ENCODE measurements at places on chromosomes 4 and X.
A peak's percentile ranks its signal among the peaks of the same experiment; 100 is the strongest.

GRCh38 chr4:128574706-128575105, 234.8 kb upstream of the JADE1 start:
- peak; percentile 59 for DNase-seq

- DNase-seq = no peak
These were observed 32.2 kb downstream of the TBC1D14 start for GRCh38 chr4:6941796-6942195.

DNA sequence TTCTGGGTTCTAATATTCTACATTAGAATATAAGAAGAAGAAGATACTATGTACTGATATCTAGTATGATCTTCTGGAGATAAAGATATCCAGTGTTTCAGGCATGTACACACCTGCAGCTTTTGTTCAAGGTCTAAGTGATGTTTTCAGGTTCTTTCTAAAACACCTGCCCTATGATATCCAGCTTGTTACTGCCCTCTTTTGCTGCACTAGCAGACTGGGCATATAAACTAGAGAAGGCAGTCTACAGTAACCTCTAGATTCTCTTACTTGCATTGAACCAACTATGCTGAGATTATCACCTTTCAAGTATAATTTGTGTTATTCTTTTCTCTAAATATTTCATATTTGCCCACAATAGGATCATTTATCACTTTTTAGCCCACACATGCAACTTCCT, 1.9 kb upstream of the FRYL start:
- DNase-seq = no peak

DNA sequence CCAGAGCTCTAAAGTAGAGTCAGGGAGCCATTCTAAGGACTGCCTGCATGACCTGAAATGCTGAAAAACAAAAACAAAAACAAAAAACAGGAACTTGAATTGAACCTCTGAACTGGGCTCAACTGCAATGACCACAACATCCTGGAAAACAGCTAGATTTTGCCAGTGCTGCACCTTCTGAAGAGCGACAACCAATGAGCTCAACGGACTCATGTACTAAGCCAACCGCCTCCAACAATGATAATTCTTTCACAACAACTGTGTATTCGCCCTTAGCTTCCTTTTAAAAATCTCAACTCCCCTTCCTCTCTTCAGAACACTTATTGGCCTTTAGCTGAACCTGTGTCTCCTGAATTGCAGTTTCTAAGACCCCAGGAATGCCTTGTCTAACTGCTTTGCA, 69.8 kb downstream of the HAUS3 start:
- no peak for DNase-seq

DNA sequence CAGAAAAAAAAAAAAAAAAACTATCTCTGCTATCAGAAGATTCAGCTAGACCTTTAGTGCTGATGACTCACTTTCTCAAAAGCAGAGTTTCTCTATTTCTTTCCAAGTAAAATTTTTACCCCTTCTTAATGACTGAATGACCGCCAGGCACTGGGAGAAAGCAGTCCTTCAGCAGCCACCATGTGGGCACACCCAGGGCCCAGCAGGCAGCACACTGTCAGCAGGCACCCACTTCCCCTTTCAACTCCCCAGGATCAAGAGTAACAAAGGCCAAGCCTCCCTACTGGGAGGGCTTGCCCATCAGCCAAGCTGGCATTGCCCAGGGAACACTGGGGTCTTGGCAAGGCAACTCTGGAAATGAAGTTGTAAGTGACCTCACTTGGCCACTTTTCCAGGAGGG, 201.9 kb upstream of the MAMLD1 start:
- DNase-seq = no peak

All from activated naive CD4-positive, alpha-beta T cell treated with anti-CD3 and anti-CD28 coated beads, Interleukin-2, amount 50 U/mL, for 16 hours (primary cell).